ENCODE measurements at places on chromosomes 6 and 20.

- DNase-seq, result peak; percentile 5
Measured at GRCh38 chr20:56247954-56248782, at the start of gene MC3R. Gene MC3R (plus strand): TSS chr20:56248732. CDS start chr20:56248844, 112 bp downstream.

GRCh38 chr6:56977192-56977591 is 22.3 kb downstream of the BEND6 start:
- DNase-seq, result no peak

- DNase-seq, result no peak
Measured at GRCh38 chr20:10507052-10507451, 71.9 kb downstream of the SLX4IP start.

DNA sequence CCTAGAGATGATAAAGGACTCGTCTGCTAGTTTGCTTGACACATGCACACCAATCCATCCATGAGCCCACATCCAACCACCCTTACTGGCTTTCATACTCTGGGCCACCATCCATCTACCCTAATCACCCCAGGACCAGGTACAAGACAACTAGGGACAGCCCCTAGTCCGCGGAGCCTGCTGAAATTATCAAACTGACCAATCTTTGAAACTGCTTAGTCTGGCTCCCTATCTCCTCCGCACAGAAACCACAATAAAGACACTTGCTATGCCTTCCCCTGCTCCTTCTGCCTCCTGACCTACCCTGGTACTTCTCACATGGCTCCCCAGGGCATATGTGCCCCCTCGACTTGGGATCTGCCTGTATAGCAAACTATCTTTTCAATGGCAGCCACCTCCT is 33.1 kb downstream of the PXDC1 start:
- DNase-seq, result no peak

- DNase-seq, result no peak
Measured at GRCh38 chr20:1505361-1505760, 14.1 kb upstream of the SIRPB2 start.

DNA sequence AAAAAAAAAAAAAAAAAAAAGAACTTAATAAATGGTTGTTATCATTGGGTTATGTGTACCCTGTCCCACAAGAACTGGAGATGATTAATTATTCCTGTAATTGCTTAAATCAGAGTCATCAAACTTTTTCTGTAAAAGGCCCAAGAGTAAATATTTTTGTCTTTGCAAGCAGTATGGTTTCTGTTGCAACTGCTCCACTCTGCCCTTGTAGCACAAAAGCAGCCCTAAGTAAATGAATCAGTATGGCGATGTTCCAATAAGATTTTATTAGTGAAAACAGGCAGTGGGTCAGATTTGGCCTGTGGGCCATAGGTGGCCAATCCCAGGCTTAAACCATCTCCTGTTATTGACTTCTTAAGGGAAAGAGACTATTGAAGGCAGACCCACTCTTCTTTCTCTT is 252.7 kb downstream of the TSHZ2 start:
- no peak for DNase-seq

DNA sequence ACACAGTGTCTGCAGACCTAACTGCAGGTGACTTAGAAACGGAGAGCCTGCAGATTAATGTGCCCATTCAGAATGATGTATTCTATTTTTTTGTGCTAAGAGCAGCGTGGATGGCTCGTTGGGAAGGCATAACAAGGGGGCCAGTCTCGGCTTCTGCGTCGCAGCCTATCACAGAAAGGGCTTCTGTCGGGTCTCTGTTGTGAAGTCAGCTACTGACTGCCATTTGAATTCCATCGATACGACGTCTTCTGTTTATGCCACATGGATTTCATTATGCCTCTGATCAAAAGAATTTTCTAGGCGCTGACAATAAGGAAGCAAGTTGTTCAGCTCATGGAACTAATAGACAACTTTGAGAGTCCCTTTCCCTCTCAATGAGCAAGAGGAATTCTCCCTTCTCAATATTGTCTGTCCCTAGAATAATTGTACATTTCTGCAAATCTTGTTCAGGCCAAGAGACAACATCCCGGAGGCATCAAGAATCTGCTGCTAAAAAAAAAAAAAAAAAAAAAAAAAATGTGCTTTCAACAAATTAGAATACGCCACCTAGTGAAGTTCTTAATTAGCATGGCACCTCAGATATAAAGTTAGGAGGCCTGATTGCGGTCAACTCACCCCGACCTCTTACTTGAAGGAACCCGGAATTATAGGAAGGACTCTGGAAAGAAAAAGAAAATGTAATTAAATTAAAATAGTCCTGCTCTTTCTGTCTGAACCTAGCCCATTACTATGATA is 223.9 kb downstream of the TSHZ2 start:
- no peak for DNase-seq

- DNase-seq, result no peak
Measured at GRCh38 chr6:105862936-105863607, 223.1 kb upstream of the PRDM1 start.

- no peak for DNase-seq
Measured at GRCh38 chr6:168369786-168370185, 50.2 kb upstream of the DACT2 start.
